Ovary (tissue), 10 donors: ENCODE measurements at places on chromosomes 4 and X. TPM values are rescaled to one million over a fixed set of nuclear protein-coding genes. Genes with fewer than 3 reads are reported as not detected.

- H3K27ac ChIP-seq, result no peak overlapping the region
- no peaks in the 10 kb centered on the region for H3K36me3 ChIP-seq
- no peaks in the 10 kb centered on the region for H3K27me3 ChIP-seq
These were observed 187.9 kb downstream of the KDR start for GRCh38 chr4:54937501-54937900.

Gene MAGEC3
- total RNA-seq, result not detected

Gene CTPS2
- total RNA-seq, result 16.0 TPM

Gene PRDX4
- 73.2 TPM for total RNA-seq

Gene DDIT4L
- total RNA-seq, result 9.3 TPM

Gene SOWAHB
- 0.22 TPM for total RNA-seq
